ENCODE measurements at places on chromosomes 13 and 19.
A peak's percentile ranks its signal among the peaks of the same experiment; 100 is the strongest.

DNA sequence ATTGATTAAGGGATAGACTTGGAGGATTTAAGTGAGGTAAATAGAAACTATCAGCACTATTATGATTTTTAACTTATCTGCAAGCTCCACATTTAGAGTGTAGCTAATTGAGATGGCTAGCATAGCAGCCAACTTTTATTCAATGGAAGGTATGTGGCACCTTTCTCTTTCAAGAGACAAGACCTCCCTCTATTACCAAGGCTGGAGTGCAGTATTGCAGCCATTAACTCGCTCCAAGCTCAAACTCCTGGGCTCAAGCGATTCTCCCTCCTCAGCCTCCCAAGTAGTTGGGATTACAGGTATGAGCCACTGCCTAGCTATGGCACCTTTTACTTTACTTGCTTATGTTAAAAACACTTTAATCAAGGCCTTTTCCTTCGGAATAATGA lies 8.2 kb downstream of the TPT1 start:
- no peak for DNase-seq

DNA sequence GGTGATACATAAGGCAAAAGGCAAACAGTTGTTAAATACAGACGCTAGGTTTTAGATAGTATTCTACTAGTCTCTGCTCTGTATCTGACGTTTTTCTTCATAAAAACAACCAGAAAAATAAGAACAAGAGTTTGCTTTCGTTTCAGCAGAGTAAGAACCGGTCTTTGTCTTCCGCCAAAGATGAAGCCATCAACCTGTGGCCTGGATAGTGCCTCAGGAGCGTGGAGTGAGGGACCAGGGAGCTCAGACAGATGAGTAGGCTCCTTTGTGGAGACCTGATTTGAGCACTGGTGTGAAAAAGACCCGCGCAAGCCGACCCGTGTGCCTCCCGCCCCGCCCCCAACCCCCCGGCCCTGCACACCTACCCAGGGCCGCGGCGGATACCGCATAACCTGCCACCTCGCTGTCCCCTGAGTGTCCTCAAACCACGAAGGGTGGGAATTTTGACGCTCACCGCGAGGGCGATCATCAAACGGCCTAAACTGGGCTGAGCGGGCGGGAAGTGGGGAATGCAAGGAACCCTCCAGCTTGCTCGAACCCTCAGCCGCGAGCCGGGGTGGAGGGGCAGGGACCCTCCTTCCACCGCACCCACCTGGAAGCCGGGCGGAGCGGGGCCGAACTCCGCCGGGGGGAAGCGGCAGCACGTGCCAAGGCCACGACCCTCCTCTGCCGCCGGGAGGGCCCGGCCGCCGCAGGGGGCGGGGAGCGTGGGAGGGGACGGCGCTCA lies 866 bp upstream of the LMO7 start:
- no peak for DNase-seq

- DNase-seq, result no peak
These were observed 31.2 kb downstream of the RCBTB2 start for GRCh38 chr13:48501705-48502104.

DNA sequence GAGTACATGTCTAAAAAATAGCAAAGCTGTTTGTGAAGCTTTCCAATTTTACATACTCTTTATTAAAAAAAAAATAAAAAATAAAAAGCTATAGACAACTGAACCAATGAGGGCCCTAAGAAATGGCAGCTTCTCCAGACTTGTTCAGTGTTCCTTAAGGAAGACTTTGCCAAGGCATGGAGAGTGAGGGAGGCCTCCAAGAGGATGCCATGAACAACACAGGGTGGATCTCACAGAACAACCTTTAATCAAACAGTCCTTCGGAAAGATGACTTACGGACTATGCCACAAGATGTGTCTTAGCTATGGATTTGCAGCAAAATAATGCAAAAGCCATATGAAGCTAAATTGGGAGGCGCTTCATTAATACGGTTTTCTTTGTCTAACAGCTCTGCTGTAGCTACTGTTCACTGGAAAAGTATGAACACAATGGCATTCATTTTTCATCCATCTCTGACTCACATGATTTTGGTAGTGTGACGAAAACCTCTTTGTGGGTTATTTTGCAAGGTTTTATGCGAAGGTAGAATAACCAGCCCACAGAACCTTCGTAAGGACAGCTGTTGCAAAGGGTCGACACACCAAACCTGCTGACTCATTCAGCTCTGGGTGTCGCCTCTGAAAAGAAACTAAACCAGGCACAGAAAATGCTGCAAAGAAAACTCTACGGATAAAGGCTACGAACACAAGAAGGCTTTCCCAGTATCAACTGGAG lies 27.7 kb downstream of the EFNB2 start:
- DNase-seq, result peak; percentile 18

- no peak for DNase-seq
These were observed 6.3 kb upstream of the FUT2 start for GRCh38 chr19:48689449-48689848.

Data from brain pericyte (primary cell).